ENCODE measurements at places on chromosomes 11 and 22.

DNA sequence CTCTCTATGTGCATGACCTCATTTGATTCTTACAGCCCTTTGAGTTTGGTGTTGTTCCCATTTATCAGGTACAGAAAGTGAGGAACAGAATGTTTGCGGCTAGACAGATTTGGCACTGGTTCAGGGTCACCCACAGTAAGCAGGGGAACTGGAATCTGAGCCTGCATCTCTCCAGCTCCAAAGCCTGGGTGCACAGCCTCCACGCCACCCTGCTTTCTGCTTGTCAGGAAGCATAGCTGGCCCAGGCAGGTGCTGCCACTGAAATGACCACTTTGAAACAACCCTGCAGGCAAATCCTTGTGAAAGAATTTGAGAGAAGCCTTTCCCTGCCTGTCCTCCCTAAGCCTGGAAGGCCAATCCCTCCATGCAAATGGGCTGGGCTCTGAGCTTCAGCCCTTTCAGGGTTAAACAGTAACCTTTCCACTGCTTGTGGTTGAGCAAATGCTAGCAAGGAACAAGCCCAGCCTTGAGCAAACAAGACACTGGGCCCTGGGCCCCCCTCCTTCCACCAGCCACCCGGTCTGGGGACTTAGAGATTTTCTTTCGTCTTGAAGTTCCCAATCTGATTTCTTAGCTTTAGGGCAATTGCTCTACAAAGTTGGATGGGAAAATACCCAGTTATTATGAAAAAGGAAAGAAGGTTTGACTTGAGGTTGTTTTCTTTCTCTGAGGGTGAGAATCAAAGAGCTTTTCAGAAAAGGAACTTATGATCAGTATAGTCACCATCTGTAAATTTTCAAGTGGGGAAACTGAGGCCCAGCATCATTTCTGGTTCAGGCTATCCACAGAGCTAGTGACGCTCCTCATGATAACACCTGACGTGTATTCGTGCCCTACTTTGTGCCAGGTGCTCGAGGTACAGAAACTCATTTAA lies 19.4 kb downstream of the EHF start:
- DNase-seq: peak; percentile 19

DNA sequence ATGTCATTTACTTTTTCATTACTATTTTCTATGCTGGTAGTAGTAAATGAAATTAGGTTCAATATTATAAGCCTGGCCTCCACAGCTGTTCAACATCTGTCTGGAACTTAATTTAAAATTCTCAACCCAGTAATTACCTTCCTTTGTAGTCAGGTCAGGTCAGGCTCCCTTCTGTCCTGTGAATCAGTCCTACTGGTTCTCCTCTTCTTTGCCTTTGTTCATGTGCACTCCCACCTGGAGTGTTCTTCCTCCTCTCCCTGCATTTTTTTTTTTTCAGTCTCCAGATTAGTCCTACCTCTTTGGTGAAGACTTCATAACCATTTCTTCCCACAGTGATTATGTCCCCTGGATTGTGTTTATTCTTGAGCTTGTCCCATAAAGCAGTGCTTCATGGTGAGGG lies 67.9 kb downstream of the DKK3 start:
- DNase-seq: no peak

GRCh38 chr11:118705791-118706545 lies 26.5 kb upstream of the TREH start:
- no peak for DNase-seq

- DNase-seq: no peak
These were observed 59.4 kb upstream of the CHRM4 start for GRCh38 chr11:46450846-46451477.

- DNase-seq: no peak
These were observed 772.8 kb upstream of the RAG2 start for GRCh38 chr11:37370817-37371216.

- no peak for DNase-seq
These were observed 113.8 kb upstream of the CD82 start for GRCh38 chr11:44451706-44452105.
